ENCODE measurements at places on chromosomes 4 and X.

- H3K36me3 ChIP-seq = peaks cover 5% of the 10 kb centered on the region
- H3K27ac ChIP-seq = no peak overlapping the region
- no peak overlapping the region for H3K4me3 ChIP-seq
- H3K27me3 ChIP-seq = no peaks in the 10 kb centered on the region
Observed at GRCh38 chrX:47221756-47222155, 3.3 kb downstream of the CDK16 start.

DNA sequence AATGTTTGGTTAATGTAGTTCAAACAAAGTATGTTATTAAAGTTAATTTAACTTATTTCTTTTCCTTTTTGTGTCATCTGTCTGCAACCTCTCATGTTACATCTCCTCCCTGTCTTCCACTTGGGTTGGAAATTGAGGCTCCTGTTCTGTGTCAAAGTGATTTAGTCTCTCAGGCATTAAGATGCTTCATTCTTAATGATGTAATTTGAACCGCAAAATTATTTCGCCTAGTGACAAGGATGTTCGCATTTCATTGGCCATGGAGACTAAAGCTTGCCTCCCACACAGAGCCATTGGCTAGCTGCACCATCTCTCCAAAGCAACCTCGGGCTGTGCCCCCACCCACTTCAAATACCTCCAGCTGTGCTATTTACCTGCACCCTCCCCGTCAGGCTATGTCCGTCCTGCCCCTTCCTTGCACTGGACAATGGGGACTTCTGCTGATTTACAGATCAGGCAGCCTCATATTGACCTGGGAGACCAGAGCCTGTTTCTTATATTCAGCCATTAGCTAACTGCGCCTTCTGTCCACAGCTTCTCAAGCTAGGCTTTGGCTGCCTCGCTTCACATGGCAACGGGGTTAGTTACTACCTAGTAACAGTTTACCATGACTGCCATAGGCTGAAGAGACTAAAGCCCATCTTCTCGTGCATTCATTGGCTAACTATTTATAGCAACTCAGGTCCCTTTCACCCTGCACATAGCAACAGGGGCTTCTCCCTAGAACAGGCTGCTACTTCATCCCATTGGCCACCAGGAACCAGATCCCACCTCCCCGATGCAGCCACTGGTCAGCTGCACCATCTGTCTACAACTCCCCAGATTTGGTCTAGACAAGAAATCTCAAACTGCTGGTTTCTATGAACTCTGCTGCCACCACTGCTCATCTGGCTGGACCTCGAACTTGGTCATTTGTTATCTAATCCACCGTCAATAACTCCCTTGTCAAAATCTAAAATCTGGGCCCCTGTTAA lies 8.6 kb upstream of the ZNF157 start:
- H3K4me1 ChIP-seq = peaks cover 36% of the 10 kb centered on the region
- H3K27ac ChIP-seq = peak overlapping the region; percentile 77
- H3K36me3 ChIP-seq = no peaks in the 10 kb centered on the region
- no peak overlapping the region for H3K4me3 ChIP-seq
- DNase-seq = peak; percentile 33

DNA sequence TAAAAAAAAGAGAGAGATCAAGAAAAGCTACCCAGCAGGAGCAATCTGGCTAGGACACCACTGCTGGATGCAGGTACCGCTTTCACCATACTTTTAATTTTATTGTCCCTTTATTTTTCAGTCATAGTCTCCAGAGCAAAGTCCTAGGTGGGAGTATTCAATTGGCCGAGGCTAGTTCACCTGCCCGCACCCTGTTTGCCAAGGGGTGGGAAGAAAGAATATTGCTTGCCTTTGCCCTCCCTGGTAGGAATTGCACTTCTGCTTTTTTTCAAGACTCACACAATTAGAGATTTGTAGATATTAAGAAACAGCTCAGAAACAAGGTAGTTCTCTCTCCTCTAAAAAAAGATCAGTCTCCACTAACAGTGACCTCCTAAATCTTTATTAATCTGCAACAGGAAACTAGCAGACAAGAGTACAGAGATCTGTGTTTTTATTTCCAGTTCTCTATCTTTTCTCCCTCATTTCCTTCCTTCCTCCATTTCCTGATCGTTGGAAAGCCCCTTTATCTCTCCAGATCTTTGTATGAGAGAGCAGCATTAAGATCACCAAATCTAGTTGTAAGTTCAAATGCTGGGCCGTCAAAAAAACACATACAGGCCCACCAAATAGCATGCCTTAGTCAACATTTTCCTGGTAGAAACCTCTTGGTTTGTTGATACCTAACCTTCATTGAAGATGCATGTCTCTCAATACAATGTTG lies 9.4 kb upstream of the RPGR start:
- no peak for DNase-seq
- no peak overlapping the region for H3K4me3 ChIP-seq
- no peaks in the 10 kb centered on the region for H3K36me3 ChIP-seq

DNA sequence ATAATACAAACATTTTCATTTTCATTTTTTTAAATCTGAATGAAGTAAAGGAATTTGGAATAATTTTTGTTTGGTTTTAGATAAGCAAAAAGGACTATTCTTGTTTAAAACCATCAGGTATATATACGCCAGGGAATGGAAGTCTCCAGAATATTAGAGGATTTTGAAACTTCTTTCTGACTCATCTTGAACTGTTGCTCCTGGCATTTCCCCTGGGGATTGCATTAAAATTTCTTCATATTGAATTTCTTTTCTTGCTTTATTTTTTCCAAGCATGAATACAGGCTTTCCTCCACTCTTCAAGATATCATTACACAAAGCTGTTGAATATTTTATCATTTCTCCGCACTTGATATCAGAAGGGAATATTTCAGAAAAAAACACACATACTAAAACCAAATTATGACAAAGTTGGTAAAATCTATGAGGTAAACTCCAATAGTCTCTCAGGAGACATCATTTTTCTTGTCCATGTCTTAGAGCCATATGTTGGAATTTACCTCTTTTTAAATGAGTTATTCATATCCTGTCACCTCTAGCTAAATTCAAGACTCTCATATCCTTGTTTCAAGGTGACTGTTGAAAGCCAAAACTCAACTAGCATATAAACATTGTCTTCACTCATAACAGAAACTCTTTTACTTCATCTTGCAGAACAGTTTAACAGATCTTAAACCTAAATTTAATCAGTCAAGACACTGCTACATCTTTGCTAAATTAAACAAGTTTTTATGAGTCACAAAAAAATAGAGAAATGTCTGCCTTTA lies 20.7 kb upstream of the CSN1S1 start:
- DNase-seq = no peak
- H3K27me3 ChIP-seq = peaks cover 10% of the 10 kb centered on the region
- H3K27ac ChIP-seq = no peak overlapping the region
- no peaks in the 10 kb centered on the region for H3K4me1 ChIP-seq
- H3K36me3 ChIP-seq = no peaks in the 10 kb centered on the region

- peak overlapping the region; percentile 52 for H3K4me3 ChIP-seq
- H3K4me1 ChIP-seq = peaks cover 60% of the 10 kb centered on the region
- peak overlapping the region; percentile 96 for H3K27ac ChIP-seq
- no peaks in the 10 kb centered on the region for H3K27me3 ChIP-seq
Observed at GRCh38 chrX:20414762-20415445, 148.2 kb upstream of the RPS6KA3 start.

GRCh38 chrX:10926404-10926803 lies 184.7 kb upstream of the HCCS start:
- H3K4me3 ChIP-seq = no peak overlapping the region
- no peaks in the 10 kb centered on the region for H3K36me3 ChIP-seq
- H3K4me1 ChIP-seq = no peaks in the 10 kb centered on the region
- DNase-seq = no peak
- H3K27ac ChIP-seq = no peak overlapping the region

DNA sequence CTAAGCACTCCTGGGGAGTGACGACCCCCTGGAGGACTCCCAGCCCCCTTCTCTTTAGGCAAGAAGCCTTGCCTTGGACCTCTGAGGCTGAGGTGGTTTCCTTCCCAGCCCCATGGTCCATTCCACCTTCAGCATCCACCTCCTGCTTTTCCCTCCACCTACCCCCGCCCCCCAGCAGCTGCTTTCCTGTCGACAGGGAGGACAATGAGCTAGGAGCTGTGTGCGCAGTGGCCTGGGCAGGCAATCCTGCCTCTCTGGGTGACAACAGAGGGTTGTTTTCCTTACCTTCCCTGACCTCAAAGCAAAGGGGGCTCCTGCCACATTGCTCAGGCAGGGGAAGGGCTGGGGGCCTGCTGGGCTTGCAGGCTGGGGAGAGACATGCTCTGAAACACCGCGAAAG lies 123.5 kb downstream of the BCOR start:
- no peak overlapping the region for H3K27ac ChIP-seq
- no peaks in the 10 kb centered on the region for H3K27me3 ChIP-seq
- H3K4me1 ChIP-seq = peaks cover 4% of the 10 kb centered on the region
- no peak for DNase-seq

GRCh38 chr4:7900334-7900909 lies 39.2 kb downstream of the AFAP1 start:
- peaks cover 6% of the 10 kb centered on the region for H3K36me3 ChIP-seq
- H3K4me1 ChIP-seq = peaks cover 30% of the 10 kb centered on the region
- no peaks in the 10 kb centered on the region for H3K27me3 ChIP-seq
- H3K4me3 ChIP-seq = no peak overlapping the region
- H3K27ac ChIP-seq = no peak overlapping the region

- H3K4me1 ChIP-seq = no peaks in the 10 kb centered on the region
- no peaks in the 10 kb centered on the region for H3K27me3 ChIP-seq
- DNase-seq = no peak
- no peaks in the 10 kb centered on the region for H3K36me3 ChIP-seq
Observed at GRCh38 chr4:186644737-186645261, 78.9 kb downstream of the FAT1 start.
